Activated T-cell treated with anti-CD3 and anti-CD28 coated beads for 48 hours (primary cell): ENCODE measurements at places on chromosomes 3 and 15.

DNA sequence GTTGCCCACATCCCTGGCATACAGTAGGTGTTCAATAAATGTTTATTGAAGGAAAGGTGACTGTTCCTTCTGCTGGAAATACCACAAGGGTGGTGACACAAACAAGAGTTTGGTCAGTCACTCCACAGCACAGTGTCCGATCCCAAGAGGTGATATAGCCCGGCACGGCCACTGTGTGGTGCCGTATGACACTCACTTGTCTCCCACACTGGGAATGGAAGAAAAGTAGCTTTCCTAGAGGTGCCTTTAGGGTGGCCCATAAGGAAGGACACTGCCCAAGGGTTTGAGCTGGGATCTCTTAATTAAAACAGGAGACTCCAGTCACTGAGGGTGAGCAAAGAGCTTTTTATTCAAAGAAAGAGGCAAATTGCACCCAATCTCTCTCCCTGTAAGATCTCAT lies 40.5 kb downstream of the TGM4 start:
- DNase-seq = no peak

DNA sequence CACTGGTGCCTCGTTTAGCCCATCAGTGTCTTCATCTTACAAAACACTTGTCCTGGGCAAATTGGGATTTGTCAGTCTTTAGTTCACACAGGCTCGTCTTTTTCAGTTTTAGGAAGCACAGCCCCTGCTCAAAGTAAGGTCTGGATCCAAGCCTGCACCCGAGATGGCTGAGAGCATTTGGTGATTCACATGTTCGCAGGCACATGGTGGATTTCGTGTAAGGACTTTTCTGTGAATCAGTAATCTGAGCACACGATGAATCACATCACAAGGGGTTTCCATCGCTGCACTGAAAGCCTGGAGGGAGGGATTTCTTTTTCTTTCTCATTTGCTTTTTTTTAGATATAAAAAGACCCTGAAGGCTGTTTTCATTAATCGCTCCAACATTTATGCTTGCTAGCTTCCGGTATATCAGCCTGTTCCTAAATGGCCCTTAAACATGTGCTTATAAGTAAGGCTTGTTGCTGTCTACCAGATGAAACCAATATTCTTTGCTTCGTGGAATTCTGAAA lies 435.6 kb upstream of the ATP10A start:
- no peak for DNase-seq

GRCh38 chr15:69926006-69926405 lies 171.7 kb downstream of the TLE3 start:
- no peak for DNase-seq

- DNase-seq = no peak
These were observed 72.7 kb downstream of the TJP1 start for GRCh38 chr15:29749365-29750086.

DNA sequence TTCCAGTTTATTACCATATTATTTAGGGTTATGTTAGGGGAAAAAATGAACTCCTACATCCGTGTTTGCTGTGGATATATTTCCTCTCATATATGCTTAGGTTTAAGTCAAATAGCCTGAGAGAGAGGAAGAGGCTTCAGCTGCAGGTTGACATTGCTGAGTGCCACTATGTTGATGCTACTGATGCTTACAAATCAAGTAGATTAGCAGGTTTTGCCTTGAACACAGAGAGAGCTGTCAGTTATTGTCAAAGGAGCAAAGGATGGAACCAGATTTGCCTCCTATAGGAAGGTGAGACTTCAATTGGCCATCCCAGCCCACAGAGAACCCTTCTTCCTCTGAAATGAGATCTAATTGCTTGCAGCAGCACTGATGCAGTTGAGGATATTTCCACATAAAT lies 339.2 kb downstream of the CADM2 start:
- no peak for DNase-seq

- DNase-seq = no peak
These were observed 1.1 kb downstream of the TICRR start for GRCh38 chr15:89576417-89576773.

DNA sequence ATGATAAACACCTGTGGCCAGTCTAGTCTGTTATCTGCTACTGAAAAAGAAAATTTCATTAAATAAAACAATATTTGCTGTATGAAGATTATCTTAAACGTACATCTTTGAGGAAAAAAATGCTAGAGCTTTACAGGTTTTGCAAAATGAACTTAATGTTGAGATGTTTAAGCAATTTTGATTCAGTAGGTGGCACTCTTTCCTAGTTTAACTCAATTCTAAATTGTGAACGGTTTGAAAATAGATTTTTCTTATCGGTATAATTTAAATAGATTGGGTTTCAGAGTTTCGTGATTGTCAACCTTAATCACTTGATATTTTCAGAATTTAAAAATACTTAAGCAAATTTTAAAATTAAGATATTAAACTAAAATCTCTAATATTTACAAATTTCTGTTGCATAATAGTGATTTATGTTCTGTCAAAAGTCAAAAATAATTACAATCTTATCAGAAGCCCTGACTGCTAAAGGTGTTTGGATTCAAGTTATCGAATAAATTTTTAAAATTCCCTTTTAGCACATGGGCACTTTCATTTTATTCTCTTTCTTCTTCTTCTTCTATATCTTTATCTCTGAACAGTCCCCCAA lies 7.0 kb upstream of the RNF111 start:
- DNase-seq = no peak

DNA sequence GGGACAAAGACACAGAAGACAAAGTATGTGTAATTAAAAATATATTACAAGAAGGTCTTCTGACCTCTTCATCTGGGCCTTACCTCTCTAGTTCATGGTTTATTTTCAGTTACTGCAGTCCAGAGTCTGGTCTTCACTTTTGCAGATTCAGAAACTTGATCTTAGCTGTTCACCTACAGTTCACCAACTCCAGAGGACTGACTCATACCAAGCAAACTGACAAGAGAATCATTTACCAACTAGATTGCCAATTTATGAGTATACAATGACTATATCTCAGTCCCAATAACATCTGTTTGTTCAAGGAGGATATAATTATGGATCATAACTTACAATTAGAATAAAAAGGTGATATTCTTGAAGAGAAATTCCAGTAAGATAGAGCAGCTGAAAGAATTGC lies 9.0 kb downstream of the P2RY1 start:
- no peak for DNase-seq

GRCh38 chr3:127732879-127733350 lies 60.2 kb downstream of the ABTB1 start:
- DNase-seq = no peak

- no peak for DNase-seq
These were observed 184.1 kb upstream of the CCDC54 start for GRCh38 chr3:107193116-107193515.

GRCh38 chr15:63473007-63473748 lies 31.2 kb upstream of the USP3 start:
- no peak for DNase-seq

GRCh38 chr3:87179642-87180041 lies 47.5 kb upstream of the CHMP2B start:
- no peak for DNase-seq

- DNase-seq = no peak
These were observed 28.4 kb upstream of the SMAD3 start for GRCh38 chr15:67036775-67037555.

GRCh38 chr3:125052624-125053303 lies 3.0 kb downstream of the HEG1 start:
- no peak for DNase-seq

- DNase-seq = no peak
These were observed 766.3 kb downstream of the TBL1XR1 start for GRCh38 chr3:176431038-176431418.

GRCh38 chr3:12878141-12878574 lies 36.8 kb upstream of the RPL32 start:
- no peak for DNase-seq

DNA sequence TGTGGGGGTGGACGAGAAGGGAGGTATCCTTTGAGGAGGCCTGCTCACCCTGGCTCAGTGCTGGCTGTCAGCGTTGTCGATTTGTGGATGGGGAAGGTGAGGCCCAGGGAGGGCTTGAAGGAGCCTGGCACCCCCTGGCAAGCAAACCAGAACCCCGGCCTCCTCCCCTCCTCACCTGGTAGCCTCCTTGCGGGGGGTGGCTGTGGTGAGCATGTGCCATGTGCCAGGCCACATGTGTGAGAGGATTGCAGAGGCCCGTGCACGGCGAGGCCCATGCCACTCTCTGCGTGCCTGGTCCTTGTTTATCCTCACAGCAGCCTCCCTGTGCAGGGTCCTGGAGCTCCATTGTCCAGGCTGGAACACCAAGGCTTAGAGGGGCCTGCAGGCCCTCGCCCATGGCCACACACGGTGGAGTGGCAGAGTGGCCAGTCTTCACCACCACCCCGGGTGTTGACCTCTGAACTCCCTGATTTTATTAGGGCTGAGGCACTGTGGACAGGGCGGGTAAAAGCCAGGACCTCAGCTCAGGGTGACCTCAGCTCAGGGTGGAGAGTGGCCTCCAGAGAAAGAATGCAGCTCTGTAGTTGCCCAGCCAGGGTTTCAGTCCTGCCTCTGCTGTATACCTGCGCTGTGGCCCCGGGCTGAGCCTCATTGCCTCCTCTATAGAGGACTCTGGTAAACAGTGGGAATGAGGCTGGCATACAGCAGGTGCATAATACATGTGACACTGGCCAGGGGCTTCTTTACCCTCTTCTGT lies 29.1 kb downstream of the HDAC11 start:
- DNase-seq = no peak

DNA sequence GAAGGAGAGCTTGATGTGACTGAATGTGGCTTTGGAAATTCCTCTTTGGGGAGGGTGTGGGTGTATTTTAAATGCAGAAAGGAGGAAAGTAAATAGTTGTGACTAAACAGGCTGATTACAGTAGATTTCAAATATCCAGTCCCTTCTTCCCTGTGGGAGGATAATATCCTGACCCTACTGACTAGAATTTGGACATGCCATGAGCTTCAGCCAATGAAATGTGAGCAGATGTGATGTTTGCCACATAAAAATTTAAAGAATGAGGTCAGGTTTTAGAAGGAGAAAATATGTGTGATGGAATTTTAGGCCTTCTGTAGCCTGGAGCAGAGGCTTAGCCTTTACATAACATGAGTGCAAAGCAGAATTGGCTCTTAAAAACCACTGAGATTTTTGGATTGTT lies 1218.9 kb downstream of the ROBO2 start:
- DNase-seq = no peak

DNA sequence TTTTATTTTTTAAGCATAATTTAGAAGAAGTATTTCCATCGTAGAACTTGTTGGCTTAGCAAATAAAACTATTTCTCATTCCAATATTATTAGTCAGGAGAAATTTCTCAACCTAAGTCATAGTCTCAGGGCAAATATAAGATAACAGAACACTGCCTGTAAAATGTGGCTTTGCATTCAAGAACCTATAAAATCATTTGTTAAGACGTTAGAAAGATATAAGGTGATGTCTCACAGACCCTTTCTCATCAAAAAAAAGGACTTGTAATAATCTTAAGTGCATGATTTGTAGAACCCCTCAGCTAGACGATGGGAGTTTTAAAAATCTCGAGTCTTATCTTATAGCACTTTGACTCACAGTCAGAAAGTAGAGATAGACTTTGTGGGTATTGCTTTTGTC lies 314.7 kb upstream of the CFAP20DC start:
- no peak for DNase-seq

DNA sequence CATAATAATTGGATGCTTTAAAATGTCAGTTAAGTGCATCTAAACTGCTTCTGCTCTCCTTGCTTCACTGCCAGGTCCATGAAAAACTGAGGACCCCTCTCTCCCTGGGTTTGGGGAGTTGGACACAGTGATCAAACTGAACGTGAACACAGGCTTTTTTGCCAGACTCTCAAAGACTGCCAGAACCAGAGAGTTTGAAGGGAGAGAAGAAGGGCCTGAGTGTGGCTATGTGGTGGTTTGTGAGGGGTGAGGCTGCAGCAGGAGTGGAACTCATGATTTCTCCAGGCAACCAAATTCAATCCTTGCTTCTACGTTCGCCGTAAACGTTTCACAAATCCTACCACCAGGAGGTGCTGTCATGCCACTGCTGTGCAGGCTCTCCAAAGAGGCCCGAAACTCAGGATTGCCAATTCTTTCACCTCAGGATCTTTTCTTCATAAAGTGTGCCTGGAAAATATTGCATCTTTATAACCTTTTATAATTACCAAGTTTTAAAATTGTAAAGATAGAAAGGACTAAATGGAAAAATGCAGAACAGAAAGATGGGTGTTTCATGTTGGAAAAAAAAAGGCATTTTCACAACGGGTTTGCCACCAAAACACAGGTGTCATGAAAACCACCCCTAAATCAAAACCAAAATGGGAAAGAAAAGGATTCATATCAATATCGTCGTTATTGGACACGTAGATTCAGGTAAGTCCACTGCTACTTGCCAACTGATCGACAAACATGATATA lies 19.7 kb downstream of the TM4SF4 start:
- peak; percentile 25 for DNase-seq

DNA sequence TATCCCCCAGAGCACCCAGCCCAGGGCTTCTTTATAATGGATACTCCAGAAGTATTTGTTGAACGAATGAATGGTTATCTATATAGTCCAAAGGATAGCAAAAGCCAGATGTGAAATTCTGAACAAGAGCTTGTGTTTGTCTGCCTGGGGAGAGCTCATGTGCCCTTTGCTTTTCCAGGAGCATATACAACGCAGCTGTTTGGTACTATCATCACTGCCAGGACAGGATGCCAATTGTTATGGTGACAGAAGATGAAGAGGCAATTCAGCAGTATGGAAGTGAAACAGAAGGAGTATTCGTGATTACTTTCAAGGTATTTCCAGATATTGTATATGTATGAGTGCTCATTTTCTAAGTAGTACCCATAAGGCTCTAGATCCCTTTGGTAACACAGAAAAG lies 15.2 kb downstream of the DIS3L start:
- DNase-seq = no peak

- DNase-seq = no peak
These were observed 6.2 kb upstream of the ATP13A4 start for GRCh38 chr3:193560870-193561269.

GRCh38 chr3:133383175-133383574 lies 16.7 kb upstream of the BFSP2 start:
- no peak for DNase-seq

GRCh38 chr3:49662021-49662420 lies 12.1 kb upstream of the APEH start:
- no peak for DNase-seq

DNA sequence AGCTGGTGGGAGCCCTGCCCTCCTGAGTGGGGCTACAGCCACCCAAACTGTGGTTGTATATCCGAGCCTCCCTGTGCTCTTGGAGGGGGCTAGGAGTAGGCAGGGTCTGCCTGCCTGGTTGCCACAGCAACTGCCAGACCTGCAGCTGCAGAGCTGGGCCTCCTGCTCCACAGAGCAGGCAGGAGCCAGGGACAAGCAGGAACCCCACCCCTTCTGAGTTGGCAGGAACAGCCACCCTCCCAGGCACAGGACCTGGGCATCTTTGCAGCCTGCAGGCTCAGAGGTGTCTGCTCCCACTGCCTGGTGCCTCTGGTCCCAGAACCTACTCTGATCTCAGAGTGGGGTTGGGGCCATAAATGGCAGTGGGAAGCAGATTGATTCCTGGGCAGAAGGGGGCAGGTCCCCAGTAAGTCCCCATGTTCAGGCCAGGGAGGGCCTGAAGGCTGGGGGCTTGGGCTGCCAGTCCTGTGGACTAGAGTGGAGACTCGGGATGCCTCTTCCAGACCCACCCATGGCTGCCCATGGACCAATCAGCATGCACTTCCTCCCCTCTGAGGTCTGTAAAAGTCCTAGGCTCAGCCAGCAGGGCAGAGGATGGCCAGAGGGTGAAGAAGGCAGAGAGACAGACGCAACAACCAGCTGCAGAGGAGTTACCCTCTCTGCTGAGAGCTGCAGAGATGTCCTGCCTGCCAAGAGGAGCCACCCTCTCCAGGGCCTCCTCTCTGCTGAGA lies 10.3 kb upstream of the LRRC31 start:
- no peak for DNase-seq

GRCh38 chr3:42902257-42902656 lies 3.7 kb upstream of the ZNF662 start:
- no peak for DNase-seq
